ENCODE measurements at places on chromosomes 2 and 18. TPM values are rescaled to one million over a fixed set of nuclear protein-coding genes. Genes with fewer than 3 reads are reported as not detected.

The SERPINB10 gene
- total RNA-seq: not detected

The HOXD4 gene
- total RNA-seq: 2.5 TPM

The STAMBP gene
- 10.9 TPM for total RNA-seq

The TWIST2 gene
- total RNA-seq: 0.38 TPM

The ABCA12 gene
- total RNA-seq: not detected

The METTL4 gene
- total RNA-seq: 8.3 TPM

The FHOD3 gene
- total RNA-seq: under 0.01 TPM

The MYO5B gene
- total RNA-seq: 0.51 TPM

The XDH gene
- not detected for total RNA-seq

The DOK1 gene
- total RNA-seq: 20.9 TPM

The CCDC150 gene
- total RNA-seq: 5.5 TPM

The SCYGR6 gene
- total RNA-seq: not detected

The IL1R2 gene
- 0.76 TPM for total RNA-seq

The INHA gene
- not detected for total RNA-seq

The SCYGR4 gene
- not detected for total RNA-seq

The SERPINB11 gene
- not detected for total RNA-seq

The C2orf15 gene
- total RNA-seq: 0.13 TPM

The CHST9 gene
- total RNA-seq: not detected

The DLGAP1 gene
- under 0.01 TPM for total RNA-seq

The RNMT gene
- 16.8 TPM for total RNA-seq

The KCNE4 gene
- total RNA-seq: under 0.01 TPM

The UGT1A5 gene
- total RNA-seq: not detected

The PTH2R gene
- under 0.01 TPM for total RNA-seq

The ANKRD53 gene
- 0.13 TPM for total RNA-seq

The CIB4 gene
- total RNA-seq: not detected

The IL18R1 gene
- total RNA-seq: 0.25 TPM

The STAT4 gene
- 0.51 TPM for total RNA-seq

The ITGAV gene
- total RNA-seq: 173 TPM

The MAP3K19 gene
- not detected for total RNA-seq

The KCNJ13 gene
- total RNA-seq: not detected

The ITGA4 gene
- total RNA-seq: 0.90 TPM

The OTX1 gene
- total RNA-seq: under 0.01 TPM

The ZAP70 gene
- total RNA-seq: 0.13 TPM

The ATP8B1 gene
- 18.2 TPM for total RNA-seq

The LCT gene
- total RNA-seq: not detected

The DOK6 gene
- total RNA-seq: 2.3 TPM

The B4GALT6 gene
- total RNA-seq: 5.3 TPM

The DNAJC5G gene
- total RNA-seq: 1.0 TPM

The CHRNG gene
- not detected for total RNA-seq

The KCNG2 gene
- total RNA-seq: 0.26 TPM

The FIGN gene
- total RNA-seq: under 0.01 TPM

The RTP5 gene
- not detected for total RNA-seq

The HOXD13 gene
- not detected for total RNA-seq

The RIT2 gene
- total RNA-seq: not detected

The GPAT2 gene
- 5.6 TPM for total RNA-seq

The LRRTM4 gene
- total RNA-seq: not detected

The SPAG16 gene
- 8.1 TPM for total RNA-seq

The CCT4 gene
- 139 TPM for total RNA-seq

The PAX8 gene
- under 0.01 TPM for total RNA-seq

The SOX11 gene
- not detected for total RNA-seq

The EPB41L5 gene
- 13.2 TPM for total RNA-seq

The CCDC68 gene
- 0.26 TPM for total RNA-seq
